ENCODE measurements at places on chromosomes 7 and 10. TPM values are rescaled to one million over a fixed set of nuclear protein-coding genes. Genes with fewer than 3 reads are reported as not detected.

The CNPY1 gene
- total RNA-seq: 2.4 TPM

The PTF1A gene
- total RNA-seq: 0.48 TPM

The ETV1 gene
- total RNA-seq: 45.6 TPM

The DEPP1 gene
- 0.28 TPM for total RNA-seq

The IFIT1B gene
- total RNA-seq: not detected

The LIPK gene
- total RNA-seq: not detected
